ENCODE measurements at places on chromosomes 3 and 15.

GRCh38 chr15:70160267-70160666 lies 62.5 kb upstream of the TLE3 start:
- DNase-seq, result no peak

DNA sequence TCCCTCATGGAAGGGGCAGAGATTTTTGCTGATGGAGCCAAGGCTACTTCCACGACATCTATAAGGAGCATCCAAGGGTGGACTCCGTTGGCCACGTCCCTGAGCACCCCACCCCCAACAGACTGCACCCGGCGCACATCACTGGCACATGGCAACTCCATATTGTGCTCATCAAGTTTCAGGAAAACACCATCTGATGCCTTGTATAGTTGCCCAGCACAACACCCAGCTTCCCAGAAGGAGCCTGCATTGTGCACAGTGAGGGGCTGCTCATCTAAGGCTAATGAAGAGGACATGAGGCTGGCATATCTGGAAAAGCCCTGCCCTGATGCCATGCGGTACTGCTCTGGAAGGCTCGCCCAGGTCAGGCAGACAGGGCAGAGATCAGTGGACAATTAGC lies 15.0 kb upstream of the CACNA2D2 start:
- no peak for DNase-seq

GRCh38 chr3:169283951-169284350 lies 379.6 kb downstream of the MECOM start:
- DNase-seq, result no peak

DNA sequence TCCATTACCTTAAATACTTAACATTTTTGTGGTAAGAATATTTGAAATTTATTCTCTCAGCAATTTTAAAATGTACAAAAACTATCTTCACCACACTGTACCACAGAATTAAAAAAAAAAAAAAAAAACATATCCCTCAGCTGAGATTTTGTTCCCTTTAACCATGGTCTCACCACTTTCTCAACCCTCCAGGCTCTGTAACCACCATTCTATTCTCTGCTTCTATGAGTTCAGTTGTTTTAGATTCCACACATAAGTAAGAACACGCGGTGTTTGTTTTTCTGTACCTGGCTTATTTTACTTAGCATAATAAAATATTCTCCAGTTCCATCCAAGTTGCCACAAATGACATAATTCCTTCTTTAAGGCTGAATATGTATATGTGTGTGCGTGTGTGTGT lies 41.5 kb downstream of the CSNK1G1 start:
- DNase-seq, result no peak

GRCh38 chr3:32551496-32551895 lies 19.2 kb downstream of the DYNC1LI1 start:
- DNase-seq, result no peak

DNA sequence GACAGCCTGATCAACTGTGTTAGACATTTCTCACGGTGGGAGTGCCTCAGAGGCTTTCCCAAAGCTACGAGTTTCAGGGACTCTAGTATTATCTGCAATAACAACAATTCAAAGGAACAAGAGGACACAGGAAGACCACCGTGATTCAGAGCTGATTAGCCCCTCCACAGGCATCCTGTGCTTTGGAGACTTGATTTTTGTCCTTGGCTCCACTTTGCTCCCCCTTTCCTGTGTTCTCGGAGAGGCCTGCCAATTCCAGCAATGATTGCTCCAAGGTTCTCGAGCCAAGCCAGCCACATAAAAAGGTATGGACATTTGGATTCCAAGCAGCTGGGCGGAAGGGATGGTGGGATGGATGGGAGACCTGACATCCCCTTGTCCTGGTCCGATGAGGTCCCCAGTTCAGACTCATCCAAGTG lies 14.3 kb downstream of the EHD4 start:
- no peak for DNase-seq

DNA sequence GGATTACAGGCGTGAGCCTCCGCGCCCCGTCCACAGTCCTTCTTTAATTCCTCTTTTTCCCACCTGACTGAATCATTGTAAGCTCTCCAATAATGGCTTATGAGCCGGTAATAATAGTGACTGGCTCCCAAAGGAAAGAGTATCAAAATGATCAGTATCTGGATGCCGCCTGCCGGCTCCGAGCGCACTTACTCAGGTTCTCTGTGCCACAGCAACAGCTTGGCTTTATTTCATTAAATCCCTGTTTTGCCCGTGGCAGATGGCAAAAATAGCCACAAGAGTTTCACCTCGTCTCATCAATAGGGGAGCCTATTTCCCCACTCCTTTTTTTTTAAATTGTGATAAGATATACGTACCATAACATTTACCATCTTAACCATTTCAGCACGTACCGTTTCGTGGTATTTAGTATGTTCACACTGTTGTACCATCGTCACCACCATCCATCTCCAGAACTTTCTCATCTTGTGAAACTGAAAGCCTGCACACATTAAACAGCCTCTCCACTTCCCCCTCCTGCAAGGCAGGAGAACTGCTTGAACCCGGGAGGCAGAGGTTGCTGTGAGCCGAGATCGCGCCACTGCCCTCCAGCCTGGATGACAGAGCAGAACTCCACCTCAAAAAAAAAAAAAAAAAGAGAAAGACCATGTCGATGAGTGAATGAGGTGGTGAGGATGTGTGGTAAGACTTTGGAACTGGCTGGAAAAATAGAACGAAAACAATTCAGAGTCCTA lies 80.7 kb upstream of the DLG1 start:
- DNase-seq, result no peak

DNA sequence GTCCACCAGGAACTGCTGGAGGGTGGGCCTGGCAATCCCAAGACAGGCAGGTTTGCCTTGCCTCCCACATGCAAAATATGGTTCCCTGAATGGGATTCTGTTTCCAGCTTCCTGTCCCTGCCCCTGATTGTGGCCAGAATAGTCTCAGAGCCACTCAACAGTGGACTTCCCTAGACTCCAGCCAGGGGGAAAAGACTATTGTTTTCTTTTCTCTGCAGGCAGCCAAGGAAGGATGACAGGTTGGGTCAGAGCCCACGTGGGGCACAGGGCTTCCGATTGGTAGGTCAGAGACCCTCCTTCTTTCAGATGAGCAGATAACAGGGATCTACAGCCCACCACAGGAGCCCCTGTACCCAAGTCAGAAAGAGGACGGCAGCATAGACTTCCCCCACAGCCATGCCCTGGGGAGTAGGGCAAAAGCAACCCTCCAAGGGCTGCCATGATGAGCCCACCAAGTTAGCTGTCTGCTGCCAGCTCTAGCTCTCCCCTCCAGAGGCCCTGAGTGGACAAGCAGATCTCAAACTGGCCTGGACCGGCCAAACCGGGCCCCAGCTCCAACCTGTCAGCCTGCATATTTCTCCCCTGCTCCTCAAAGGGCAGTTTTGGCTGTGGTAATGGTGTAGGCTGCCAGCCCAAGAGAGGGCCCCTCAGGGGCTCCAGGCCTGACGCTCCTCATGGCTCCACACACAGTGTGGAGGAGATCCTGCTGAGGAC lies 6.4 kb downstream of the TLR9 start:
- no peak for DNase-seq

DNA sequence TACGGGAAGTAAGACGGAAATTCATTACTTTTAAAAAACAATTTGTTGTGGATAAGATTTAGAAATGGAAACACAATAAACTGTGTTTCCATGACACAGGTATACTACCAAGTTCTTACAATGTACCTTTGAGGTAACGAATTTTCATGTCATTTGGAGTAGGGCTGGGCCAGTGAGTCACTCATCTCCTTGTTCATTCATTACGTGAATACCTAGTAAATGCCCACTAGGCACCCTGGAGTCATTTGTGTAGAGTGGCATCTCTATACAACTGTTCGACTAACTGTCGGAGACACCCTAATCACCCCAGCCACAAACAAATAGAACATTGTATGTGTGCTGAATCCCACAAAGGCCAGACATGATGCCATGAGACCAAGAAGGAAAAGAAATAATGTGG lies 94.8 kb downstream of the IGF1R start:
- no peak for DNase-seq

DNA sequence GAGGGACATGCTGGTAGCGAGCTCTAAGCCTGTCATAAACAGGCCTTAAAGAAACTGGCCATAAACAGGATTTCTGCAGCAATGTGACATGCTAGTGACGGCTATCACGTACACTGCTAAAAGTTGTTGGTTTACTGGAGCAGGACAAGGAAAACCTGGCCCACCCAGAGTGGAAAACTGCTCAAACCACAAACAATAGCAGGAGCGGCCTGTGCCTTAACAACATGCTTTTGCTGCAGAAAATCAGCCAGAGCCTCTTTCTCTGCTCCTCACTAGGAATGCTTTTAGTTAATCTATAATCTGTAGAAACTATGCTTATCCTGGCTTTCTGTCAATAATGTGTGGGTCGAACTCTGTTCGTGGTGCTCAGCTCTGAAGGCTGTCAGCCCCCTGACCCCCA lies 202.9 kb upstream of the UBE3A start:
- no peak for DNase-seq

GRCh38 chr3:95474338-95474737 lies 1340.1 kb upstream of the EPHA6 start:
- no peak for DNase-seq

DNA sequence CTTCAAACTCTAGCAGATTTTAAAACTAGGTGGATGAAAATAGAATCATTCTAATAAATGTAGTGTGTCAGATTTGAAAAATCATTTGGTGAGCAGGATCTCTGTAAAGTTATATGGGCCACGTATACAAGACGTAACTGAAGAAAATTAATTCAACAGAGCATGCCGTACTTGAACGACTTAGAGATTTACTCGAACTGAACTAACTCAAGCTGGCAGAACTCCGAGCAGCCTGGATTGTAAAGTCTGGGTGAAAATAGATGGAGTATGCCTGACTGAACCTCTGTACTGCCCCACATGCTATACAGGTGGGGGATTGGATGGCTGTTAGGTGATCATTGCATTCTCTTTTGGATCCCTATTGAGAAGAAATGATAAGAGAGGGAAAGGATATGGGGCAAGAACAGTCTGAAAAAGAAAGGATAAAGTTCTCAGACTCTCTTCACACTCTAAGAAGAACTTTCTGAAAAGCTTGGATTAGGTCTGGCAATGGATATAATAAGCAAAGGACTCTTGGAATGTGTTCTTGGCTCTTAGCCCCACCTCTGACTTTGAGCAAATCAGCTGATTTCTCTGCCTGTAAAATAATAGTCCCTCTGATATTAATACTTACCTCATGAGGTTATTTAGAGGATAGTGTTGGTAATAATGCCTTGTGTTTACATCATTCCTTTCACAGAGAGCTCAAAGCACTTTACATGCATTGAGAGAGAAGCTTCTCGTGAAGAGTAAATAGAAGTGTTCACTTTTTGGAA lies 147.5 kb downstream of the FILIP1L start:
- no peak for DNase-seq

GRCh38 chr15:91118817-91119590 lies 18.9 kb downstream of the SV2B start:
- no peak for DNase-seq

GRCh38 chr3:186879781-186880180 lies 37.3 kb downstream of the ADIPOQ start:
- DNase-seq, result no peak

GRCh38 chr3:51802106-51802703 lies 23.2 kb upstream of the IQCF6 start:
- DNase-seq, result no peak

All from stimulated activated CD4-positive, alpha-beta T cell treated with anti-CD3 and anti-CD28 coated beads, Interleukin-15, amount 100 ng/mL, for 1 hour (primary cell).